Fibroblast of villous mesenchyme (primary cell): ENCODE measurements at places on chromosomes 4 and X. TPM values are rescaled to one million over a fixed set of nuclear protein-coding genes. Genes with fewer than 3 reads are reported as not detected.

WDFY3 gene
- 75.7 and 98.0 TPM in 2 replicates for total RNA-seq

TLR10 gene
- not detected in 2 replicates for total RNA-seq

CLTRN gene
- under 0.01 TPM in 1 of 2 replicates, not detected in the other for total RNA-seq

CXCL10 gene
- total RNA-seq = under 0.01 and 0.86 TPM in 2 replicates

VCX3A gene
- not detected in 2 replicates for total RNA-seq

ARR3 gene
- total RNA-seq = not detected in 2 replicates

ACE2 gene
- not detected in 2 replicates for total RNA-seq

TCP11X2 gene
- total RNA-seq = not detected in 2 replicates

CDS1 gene
- under 0.01 TPM in 2 replicates for total RNA-seq

FAM9B gene
- not detected in 2 replicates for total RNA-seq

RAI2 gene
- total RNA-seq = not detected in 2 replicates

SULT1B1 gene
- total RNA-seq = under 0.01 TPM in 2 replicates

AADAT gene
- total RNA-seq = 3.9 TPM in 2 replicates

NLGN3 gene
- total RNA-seq = 0.32 and 0.43 TPM in 2 replicates

COL4A6 gene
- total RNA-seq = 0.32 and 1.7 TPM in 2 replicates

FUNDC2 gene
- 27.7 and 31.5 TPM in 2 replicates for total RNA-seq

VCX3B gene
- total RNA-seq = not detected in 2 replicates
